Central memory CD8-positive, alpha-beta T cell (primary cell): ENCODE measurements at places on chromosomes 5 and 9.

DNA sequence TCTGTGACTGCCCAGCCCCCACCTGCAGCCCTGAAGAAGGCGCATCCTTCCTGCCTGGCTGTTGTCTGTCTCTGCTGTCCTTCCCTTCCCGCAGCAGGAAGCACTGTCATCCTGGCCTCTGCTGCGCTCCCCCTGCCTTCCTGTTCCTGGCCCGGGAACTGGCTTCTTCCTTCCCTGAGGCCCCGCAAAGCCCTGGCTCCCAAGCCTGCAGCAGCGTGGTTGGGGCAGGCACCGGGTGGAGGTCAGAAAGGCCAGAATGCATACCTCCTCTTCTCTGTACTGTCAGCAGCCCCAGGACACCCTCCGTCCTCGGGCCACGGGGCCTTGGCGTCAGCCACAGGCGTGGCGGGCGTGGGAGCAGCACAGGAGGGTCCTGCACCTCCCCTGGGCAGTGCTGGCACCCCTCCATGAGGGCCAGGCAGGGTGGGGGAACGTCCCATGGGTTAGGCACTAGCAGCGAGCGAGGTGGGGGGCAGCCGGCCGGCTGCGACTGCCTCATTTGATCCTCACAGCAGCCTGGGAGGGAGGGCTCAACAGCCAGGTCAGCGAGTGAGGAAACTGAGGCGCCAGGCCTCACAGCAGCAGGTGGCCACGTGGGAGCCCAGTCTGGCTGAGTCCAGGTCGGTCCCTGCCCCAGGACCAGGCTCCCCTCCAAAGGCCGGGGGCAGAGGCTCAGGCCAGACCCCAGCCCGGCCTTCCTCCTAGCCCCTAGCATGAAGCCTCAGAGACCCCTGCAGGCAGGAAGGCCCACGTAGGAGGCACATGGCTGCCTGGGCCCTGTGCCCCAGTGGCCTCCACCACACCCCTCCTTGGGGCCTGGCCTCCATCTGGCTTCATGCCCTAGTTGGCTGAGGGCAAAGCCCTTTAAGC lies 9.4 kb downstream of the FLT4 start:
- H3K27ac ChIP-seq = no peak overlapping the region
- DNase-seq = no peak
- H3K4me3 ChIP-seq = no peak overlapping the region
- H3K36me3 ChIP-seq = peaks cover 1% of the 10 kb centered on the region

DNA sequence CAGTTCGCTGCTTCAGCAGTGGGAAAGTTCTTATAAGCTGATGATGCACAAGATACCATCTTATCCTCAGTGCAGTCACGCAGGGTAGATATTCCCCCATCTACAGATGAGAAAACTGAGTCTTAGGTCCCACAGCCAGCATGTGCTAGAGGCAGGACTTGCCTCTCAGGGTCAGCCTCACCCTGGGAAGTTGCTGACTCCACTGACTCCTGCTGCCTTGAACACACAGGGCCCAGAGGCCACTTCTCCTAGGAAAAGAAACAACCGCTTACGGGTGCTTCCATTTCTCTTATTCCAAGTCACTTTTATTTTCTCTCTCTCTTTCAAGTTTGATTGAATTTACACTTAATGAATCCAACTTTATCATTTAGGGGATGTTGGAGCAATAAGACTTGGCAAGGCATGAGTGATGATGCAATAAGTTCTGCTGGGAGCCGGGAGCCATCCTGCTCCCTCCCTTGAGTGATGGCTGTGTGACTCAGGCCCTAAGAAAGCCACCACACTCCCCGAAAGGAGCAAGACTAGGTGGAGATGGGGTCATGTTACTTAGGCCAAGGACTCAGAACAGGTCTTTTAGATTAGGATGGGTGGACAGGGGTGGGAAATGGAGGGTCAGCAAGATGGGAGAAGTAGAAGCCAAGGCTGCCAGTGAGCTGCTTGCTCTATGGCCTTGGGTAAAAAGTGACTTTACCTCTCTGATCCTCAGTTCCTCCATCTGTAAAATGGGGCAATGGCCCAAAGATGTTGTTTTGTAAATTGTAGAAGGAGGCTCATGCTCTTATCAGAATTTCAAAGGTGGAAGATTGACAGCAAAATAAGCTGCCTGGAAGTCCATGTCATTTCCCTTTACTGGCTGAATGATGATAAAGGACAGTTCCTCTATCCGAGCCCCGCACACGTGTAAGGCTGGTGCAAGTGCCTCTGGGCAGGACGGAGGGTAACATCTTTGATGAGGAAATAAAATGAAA lies 67.4 kb upstream of the ZNF618 start:
- H3K27ac ChIP-seq = no peak overlapping the region
- H3K4me3 ChIP-seq = no peak overlapping the region
- H3K36me3 ChIP-seq = no peaks in the 10 kb centered on the region
- peaks cover 49% of the 10 kb centered on the region for H3K27me3 ChIP-seq

GRCh38 chr5:176796411-176796810 lies 13.9 kb upstream of the UNC5A start:
- H3K27me3 ChIP-seq = peaks cover 59% of the 10 kb centered on the region
- no peaks in the 10 kb centered on the region for H3K4me1 ChIP-seq
- no peak for DNase-seq

DNA sequence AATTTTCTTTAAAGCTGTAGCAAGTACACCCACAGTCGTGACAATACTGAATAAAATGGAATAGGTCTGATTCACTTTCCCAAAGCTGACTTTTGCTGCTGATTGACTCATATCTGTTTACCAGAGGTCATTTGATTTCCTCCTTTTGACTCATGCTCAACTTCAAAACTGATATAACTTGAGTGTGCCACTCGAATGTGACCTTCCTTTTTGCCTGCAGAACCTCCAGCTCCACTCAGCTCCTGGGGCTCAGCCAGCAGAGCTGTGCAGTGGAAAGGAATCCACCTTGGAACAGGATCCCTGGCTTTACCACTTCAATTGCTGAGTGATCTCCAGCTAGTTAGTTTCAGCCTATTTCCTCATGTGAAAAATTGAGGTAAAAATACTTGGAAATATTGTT lies 84.1 kb downstream of the FEM1C start:
- H3K27ac ChIP-seq = no peak overlapping the region
- DNase-seq = no peak
- H3K4me3 ChIP-seq = no peak overlapping the region
- H3K27me3 ChIP-seq = peaks cover 9% of the 10 kb centered on the region
- H3K4me1 ChIP-seq = no peaks in the 10 kb centered on the region

DNA sequence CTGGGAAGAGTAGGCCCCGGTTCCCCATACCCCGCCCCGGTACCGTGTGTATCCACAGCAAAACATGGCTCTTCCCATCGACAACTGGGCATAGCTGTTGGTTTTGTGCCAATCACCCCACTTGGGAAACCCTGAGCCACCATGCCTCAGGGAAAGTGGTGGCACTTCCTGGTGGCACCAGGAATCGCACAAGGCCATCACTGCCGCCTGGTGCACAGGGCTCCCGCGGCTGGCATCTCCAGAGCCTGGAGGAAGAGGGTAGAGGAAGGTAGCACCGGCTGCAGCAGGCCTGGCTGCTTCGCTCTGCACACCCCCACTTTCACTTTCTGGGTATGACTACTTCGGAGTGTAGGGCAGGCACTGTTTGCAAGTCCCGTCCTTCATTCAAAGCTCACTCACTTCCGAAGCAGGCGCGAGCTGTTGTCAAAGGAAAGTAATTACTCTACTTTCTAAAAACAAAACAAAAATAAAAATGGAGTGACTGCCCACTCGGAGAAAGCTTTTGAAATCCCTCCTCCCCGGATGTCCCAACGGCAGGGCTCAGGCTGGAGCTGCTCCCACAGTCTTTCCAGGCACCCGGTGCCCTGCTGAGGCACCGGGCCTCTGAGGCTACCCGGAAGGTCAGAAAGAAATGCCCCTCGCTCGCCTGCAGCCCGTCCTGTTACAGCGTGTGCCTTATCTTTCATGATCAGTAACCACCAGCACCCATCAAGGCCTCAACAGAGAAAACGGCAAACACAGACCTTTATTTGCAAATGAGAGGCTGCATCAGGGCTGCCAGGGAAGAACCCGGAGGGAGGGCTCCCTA lies 2.0 kb downstream of the BRD3 start:
- H3K27ac ChIP-seq = peak overlapping the region; percentile 87
- H3K4me3 ChIP-seq = peak overlapping the region; percentile 87
- peak; percentile 51 for DNase-seq
- peaks cover 14% of the 10 kb centered on the region for H3K36me3 ChIP-seq
- H3K27me3 ChIP-seq = peaks cover 10% of the 10 kb centered on the region

GRCh38 chr5:102865510-102866236 lies 110.6 kb downstream of the PAM start:
- H3K36me3 ChIP-seq = peaks cover 6% of the 10 kb centered on the region
- H3K4me3 ChIP-seq = peak overlapping the region; percentile 74
- H3K4me1 ChIP-seq = peaks cover 16% of the 10 kb centered on the region
- H3K27ac ChIP-seq = peak overlapping the region; percentile 53

- no peaks in the 10 kb centered on the region for H3K27me3 ChIP-seq
- H3K4me3 ChIP-seq = no peak overlapping the region
- no peaks in the 10 kb centered on the region for H3K4me1 ChIP-seq
Measured at GRCh38 chr5:167796672-167797071, 494.8 kb upstream of the WWC1 start.

- H3K27me3 ChIP-seq = no peaks in the 10 kb centered on the region
- no peak overlapping the region for H3K27ac ChIP-seq
- no peaks in the 10 kb centered on the region for H3K4me1 ChIP-seq
- H3K4me3 ChIP-seq = no peak overlapping the region
- DNase-seq = no peak
Measured at GRCh38 chr9:14400658-14400995, 86.7 kb upstream of the NFIB start.

DNA sequence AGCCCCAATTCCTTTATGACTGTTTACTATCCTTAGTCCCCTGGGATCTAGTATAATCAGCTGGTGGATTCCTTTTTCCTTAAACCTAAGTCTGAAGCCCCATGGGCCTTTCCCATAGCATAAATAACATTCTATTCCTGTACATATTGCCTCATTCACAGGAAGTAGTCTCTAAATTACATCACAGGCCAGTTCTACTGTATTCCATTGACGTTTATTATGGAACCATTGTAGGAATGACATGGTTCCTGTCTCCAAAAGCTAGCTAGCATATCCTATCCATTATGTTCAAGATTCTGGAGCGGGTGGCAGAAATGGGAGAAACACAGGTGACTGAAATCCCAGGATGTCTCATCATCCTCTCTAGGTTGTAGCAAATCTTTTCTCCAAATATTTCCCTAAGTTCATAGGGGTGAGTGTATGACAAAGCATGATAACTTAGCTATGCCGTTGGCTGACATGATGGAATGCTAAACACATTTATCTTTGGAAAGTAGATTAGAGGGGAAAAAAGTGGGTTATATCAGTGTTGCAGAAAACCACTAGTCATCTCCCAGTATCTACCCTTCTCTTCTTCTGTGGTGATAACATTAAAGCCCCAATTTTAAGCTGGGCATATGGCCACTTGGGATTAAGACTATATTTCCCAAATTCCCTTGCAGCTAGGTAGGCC lies 140.1 kb downstream of the FGF1 start:
- H3K36me3 ChIP-seq = no peaks in the 10 kb centered on the region
- peaks cover 30% of the 10 kb centered on the region for H3K27me3 ChIP-seq
- no peak for DNase-seq
- H3K4me1 ChIP-seq = no peaks in the 10 kb centered on the region
- H3K4me3 ChIP-seq = no peak overlapping the region

DNA sequence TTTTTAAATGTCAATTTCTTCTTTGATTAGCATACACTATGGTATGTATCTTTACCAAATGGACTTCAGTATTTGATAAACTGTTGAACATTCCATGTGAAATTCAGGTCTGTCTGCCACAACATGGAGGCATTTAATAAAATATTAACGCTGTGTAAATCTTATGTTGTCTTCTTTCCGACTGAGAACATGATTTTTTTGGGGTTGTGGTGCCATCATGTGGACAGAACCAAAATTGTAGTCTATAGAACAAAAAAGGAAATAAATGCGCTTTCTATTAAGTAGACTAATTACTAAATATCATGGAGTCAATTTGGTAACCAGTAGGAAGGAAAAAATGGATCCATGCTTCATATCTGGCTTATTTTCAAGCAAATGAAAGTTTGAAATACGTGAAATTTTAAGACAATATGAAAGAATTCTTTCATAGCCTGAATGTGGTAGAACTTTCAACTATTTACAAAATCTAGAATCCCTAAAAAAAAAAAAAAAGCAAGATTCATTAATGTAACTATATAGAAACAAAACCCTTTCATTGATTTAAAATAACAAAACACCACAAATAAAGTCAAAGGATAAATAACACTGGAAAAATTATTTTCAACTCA lies 2.8 kb upstream of the PLK2 start:
- H3K27me3 ChIP-seq = peaks cover 27% of the 10 kb centered on the region
- no peak overlapping the region for H3K27ac ChIP-seq
- peaks cover 14% of the 10 kb centered on the region for H3K4me1 ChIP-seq
- H3K4me3 ChIP-seq = no peak overlapping the region

GRCh38 chr9:112945620-112946208 lies 55.0 kb upstream of the SLC46A2 start:
- H3K36me3 ChIP-seq = no peaks in the 10 kb centered on the region
- H3K4me3 ChIP-seq = no peak overlapping the region
- no peak for DNase-seq
- peaks cover 58% of the 10 kb centered on the region for H3K27me3 ChIP-seq
- H3K4me1 ChIP-seq = no peaks in the 10 kb centered on the region

- DNase-seq = no peak
- no peaks in the 10 kb centered on the region for H3K4me1 ChIP-seq
- H3K27me3 ChIP-seq = peaks cover 12% of the 10 kb centered on the region
- H3K27ac ChIP-seq = no peak overlapping the region
- no peaks in the 10 kb centered on the region for H3K36me3 ChIP-seq
Measured at GRCh38 chr5:41641621-41642020, 131.2 kb upstream of the PLCXD3 start.

DNA sequence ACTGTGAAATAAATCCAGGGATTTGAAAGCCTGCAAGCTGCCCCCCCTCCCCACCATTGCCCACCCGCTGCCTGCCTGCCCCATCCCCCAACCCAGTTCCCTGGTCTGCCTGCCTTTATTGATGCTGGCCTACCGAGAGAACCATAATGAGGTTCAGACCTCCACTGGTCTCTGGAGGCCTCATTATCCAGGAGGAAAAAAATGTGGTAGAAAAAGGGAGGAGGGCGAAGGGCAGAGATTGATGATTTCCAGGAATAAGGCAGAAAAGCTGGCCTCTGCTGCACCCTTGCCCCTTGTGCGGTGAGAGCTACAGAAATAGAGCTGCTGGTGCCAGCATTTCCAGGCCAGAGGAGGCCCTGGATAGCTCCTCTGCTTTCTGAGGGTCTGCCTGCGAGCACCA lies 216.1 kb downstream of the PAPPA start:
- DNase-seq = no peak
- no peaks in the 10 kb centered on the region for H3K36me3 ChIP-seq
- H3K4me1 ChIP-seq = no peaks in the 10 kb centered on the region
- no peak overlapping the region for H3K4me3 ChIP-seq
- H3K27ac ChIP-seq = no peak overlapping the region

- H3K4me3 ChIP-seq = no peak overlapping the region
- H3K27me3 ChIP-seq = no peaks in the 10 kb centered on the region
- no peaks in the 10 kb centered on the region for H3K4me1 ChIP-seq
- no peak overlapping the region for H3K27ac ChIP-seq
Measured at GRCh38 chr5:82422751-82423181, 144.6 kb upstream of the RPS23 start.

GRCh38 chr9:121333950-121334773 lies 35.9 kb downstream of the STOM start:
- no peak overlapping the region for H3K4me3 ChIP-seq
- no peak for DNase-seq
